ENCODE measurements at places on chromosomes 6 and 20.

GRCh38 chr20:21240394-21240793 is 62.7 kb upstream of the XRN2 start:
- DNase-seq, result no peak

GRCh38 chr20:10540636-10541493 is 105.8 kb downstream of the SLX4IP start:
- DNase-seq, result no peak

- no peak for DNase-seq
Measured at GRCh38 chr6:24910331-24910960, 25.3 kb downstream of the RIPOR2 start.

- no peak for DNase-seq
Measured at GRCh38 chr20:24477831-24478547, 8.6 kb downstream of the SYNDIG1 start.
